ENCODE measurements at places on chromosomes 11 and 22.
A peak's percentile ranks its signal among the peaks of the same experiment; 100 is the strongest.

GRCh38 chr22:30452861-30453260 lies 19.0 kb downstream of the SEC14L3 start:
- no peak for DNase-seq

DNA sequence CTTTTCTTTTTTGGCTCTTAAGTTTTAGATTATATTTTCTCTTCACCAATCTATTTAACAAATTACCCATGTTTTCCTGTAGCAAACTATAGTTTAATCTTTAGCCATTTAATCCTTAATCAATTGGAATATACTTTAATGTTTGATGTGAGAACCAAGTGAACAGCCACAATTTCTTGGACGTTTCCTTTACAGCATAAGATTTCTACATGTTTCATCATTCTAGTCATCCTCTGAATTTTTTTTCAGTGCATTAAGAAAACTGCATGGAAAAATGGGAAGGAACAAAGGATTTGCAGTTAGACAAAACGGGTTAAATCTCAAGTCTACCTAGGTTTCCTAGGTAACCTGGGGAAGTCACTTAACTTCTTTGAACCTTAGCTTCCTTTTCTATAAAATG lies 507.1 kb upstream of the CCDC90B start:
- DNase-seq, result no peak

DNA sequence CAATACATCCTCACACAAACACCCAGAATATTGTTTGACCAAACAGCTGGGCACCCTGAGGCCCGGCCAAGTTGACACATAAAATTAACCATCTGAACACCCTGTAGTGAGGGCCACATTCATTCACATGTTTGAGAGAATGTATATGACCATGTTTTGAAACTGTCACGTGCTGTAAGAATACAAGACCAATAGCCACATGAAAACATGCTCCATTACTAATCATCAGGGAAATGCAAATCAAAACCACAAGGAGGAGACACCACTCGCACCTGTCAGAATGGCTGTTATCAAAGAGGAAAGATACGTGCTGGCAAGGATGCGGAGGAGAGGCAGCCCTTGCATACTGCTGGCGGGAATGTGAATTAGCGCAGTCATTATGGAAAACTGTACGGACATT lies 38.3 kb upstream of the IGSF9B start:
- no peak for DNase-seq

GRCh38 chr22:48632646-48633246 lies 1194.9 kb downstream of the BRD1 start:
- no peak for DNase-seq

DNA sequence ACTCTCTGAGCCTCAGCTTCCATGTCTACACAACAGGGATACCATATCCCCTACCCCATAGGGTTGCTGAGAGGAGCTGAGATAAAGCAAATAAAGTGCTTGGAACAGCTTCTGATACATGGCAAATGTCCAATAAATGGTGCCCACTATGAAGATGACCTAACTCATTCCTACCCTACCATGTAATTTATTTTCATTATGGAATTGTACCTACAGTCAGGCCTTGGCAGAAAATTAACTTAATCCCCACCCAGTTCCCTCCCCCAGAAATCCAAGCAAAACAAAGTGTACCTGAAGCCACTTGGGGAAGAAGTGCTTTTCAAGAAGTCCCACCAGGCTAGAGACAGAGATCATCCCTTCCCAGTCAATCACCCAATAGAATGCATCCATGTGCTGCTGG lies 10.8 kb downstream of the SRRD start:
- DNase-seq, result no peak

DNA sequence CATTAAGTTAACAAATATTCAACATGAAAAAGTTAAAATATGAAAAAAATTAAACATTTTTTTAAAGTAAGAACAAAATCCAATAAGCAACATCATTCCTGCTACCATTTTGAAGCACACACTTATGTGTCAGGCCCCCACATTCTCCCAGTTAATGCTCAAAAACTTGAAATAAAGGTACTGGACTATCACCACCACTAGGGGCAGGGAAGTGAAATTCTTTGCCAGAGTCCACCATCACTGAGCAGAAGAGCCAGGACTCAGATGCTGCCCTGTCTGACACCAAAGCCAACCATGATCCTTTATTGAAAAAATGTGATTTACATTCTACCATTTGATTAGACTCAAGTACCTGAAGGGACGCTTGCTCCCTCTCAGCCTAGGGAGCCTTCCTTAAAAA lies 39.1 kb downstream of the PITPNB start:
- DNase-seq, result peak; percentile 39

All from SJSA1 (cell line).